ENCODE measurements at places on chromosomes 7 and 10.

GRCh38 chr10:61621605-61622051 is 41.1 kb upstream of the CABCOCO1 start:
- H3K4me3 ChIP-seq, result no peak overlapping the region
- no peak for DNase-seq
- H3K4me1 ChIP-seq, result no peaks in the 10 kb centered on the region
- H3K36me3 ChIP-seq, result no peaks in the 10 kb centered on the region
- no peaks in the 10 kb centered on the region for H3K27me3 ChIP-seq

- H3K27me3 ChIP-seq, result peaks cover 2% of the 10 kb centered on the region
- H3K4me1 ChIP-seq, result peaks cover 4% of the 10 kb centered on the region
- H3K27ac ChIP-seq, result no peak overlapping the region
- no peaks in the 10 kb centered on the region for H3K36me3 ChIP-seq
Measured at GRCh38 chr7:67484244-67484751, 487.7 kb downstream of the TYW1 start.

GRCh38 chr7:2843711-2844152 is 376 bp downstream of the GNA12 start:
- H3K4me1 ChIP-seq, result peaks cover 20% of the 10 kb centered on the region
- H3K36me3 ChIP-seq, result no peaks in the 10 kb centered on the region
- no peak overlapping the region for H3K27ac ChIP-seq

- H3K27me3 ChIP-seq, result no peaks in the 10 kb centered on the region
- DNase-seq, result no peak
- H3K27ac ChIP-seq, result no peak overlapping the region
- no peak overlapping the region for H3K4me3 ChIP-seq
- no peaks in the 10 kb centered on the region for H3K36me3 ChIP-seq
Measured at GRCh38 chr7:333393-333764, 43.4 kb downstream of the FOXL3 start.

DNA sequence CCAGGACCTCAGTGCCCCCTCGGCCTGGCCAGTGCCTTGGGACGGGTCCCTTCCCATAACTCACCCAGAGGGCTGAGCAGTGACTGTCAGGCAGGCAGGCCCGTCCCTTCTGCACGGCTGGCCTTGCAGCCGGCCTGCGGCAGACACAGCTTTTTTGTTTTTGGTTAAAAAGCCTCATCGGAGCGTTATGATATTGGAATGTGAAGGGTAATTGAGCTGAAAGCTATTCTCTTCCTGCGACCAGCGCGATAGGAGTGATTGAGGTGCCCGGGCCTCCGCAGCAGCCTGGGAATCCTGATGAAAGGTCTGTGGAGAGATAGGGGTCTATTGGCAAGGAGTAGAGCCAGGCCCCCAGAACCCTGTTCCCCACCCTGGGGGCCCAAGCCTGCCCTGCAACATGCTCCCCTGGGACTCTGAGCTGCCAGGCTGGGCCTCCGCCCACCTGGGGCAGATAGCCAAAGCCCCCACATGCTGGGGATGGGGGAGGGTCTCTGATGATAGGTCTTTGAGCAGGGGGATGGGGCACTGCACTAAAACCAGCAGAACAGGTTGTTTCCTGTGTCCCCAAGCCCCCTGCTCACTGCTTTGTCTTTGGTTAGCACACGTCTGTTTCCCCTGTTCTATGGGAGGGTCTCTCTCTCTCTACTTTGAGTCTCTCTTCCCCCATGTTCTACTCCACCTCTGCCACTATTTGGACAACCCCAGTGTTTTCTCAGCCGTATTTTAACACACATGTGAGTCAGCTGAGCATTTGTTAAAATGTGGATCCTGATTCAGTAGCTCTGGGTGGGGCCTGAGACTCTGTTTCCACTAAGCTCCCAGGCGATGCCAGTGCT is 131.9 kb downstream of the CDH23 start:
- no peak for DNase-seq
- no peaks in the 10 kb centered on the region for H3K27me3 ChIP-seq
- H3K27ac ChIP-seq, result no peak overlapping the region
- H3K4me1 ChIP-seq, result peaks cover 3% of the 10 kb centered on the region
- no peak overlapping the region for H3K4me3 ChIP-seq

GRCh38 chr7:26857506-26858240 is 6.7 kb downstream of the SKAP2 start:
- H3K4me3 ChIP-seq, result no peak overlapping the region
- no peak for DNase-seq
- peaks cover 47% of the 10 kb centered on the region for H3K27me3 ChIP-seq
- peaks cover 3% of the 10 kb centered on the region for H3K4me1 ChIP-seq

DNA sequence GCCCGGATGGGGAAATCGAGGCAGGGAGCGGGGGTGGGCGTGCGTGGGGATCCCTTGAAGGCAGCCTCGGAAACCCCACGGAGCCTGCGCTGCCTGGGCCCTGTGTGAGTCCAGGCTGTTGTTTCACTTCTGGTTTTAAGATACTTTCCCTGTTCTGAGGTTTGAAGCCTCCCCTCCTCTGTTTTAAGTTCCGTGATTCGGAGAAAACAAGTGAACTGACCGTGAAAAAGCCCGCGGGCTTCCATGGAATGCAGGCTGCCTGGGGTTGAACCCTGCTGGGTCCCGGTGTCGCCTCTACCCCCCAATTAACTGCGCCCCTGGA is 401 bp downstream of the LRRC27 start:
- peaks cover 49% of the 10 kb centered on the region for H3K4me1 ChIP-seq
- H3K36me3 ChIP-seq, result no peaks in the 10 kb centered on the region
- no peak for DNase-seq
- no peaks in the 10 kb centered on the region for H3K27me3 ChIP-seq
- peak overlapping the region; percentile 71 for H3K4me3 ChIP-seq

GRCh38 chr7:153509768-153510167 is 542.4 kb upstream of the DPP6 start:
- no peak overlapping the region for H3K4me3 ChIP-seq
- no peak for DNase-seq
- no peaks in the 10 kb centered on the region for H3K27me3 ChIP-seq
- no peak overlapping the region for H3K27ac ChIP-seq
- H3K4me1 ChIP-seq, result no peaks in the 10 kb centered on the region
- H3K36me3 ChIP-seq, result no peaks in the 10 kb centered on the region

- DNase-seq, result peak; percentile 1
- no peaks in the 10 kb centered on the region for H3K27me3 ChIP-seq
- peak overlapping the region; percentile 100 for H3K27ac ChIP-seq
- H3K4me1 ChIP-seq, result peaks cover 44% of the 10 kb centered on the region
Measured at GRCh38 chr10:68955355-68955831, 577 bp upstream of the DDX21 start.

GRCh38 chr10:126964190-126964589 is 59.0 kb downstream of the DOCK1 start:
- no peak for DNase-seq
- H3K4me3 ChIP-seq, result no peak overlapping the region
- no peaks in the 10 kb centered on the region for H3K36me3 ChIP-seq
- no peaks in the 10 kb centered on the region for H3K27me3 ChIP-seq

DNA sequence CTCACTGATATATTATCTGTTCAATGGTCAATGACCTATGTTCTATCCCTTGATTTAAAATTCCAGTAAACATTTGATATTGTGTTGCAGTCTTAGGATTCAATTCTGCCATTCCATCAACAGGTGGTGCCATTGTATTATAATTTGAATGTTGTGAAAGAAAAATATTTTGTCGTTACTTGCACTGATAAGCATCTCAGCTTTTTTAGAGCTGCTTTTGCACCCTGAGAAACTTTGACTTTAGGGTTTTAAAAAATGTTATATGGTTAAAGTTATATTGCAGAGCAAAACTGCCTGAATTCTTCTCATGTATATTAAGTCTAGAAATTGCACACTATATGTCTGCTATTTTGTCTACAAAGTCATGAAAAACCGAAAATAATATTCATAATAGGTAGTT is 18.8 kb upstream of the MINDY3 start:
- H3K4me1 ChIP-seq, result no peaks in the 10 kb centered on the region
- peak; percentile 43 for DNase-seq
- no peaks in the 10 kb centered on the region for H3K36me3 ChIP-seq
- no peak overlapping the region for H3K27ac ChIP-seq

GRCh38 chr7:112350585-112350984 is 99.7 kb upstream of the IFRD1 start:
- H3K27ac ChIP-seq, result no peak overlapping the region
- no peaks in the 10 kb centered on the region for H3K4me1 ChIP-seq
- no peaks in the 10 kb centered on the region for H3K36me3 ChIP-seq
- H3K4me3 ChIP-seq, result no peak overlapping the region
- DNase-seq, result no peak

DNA sequence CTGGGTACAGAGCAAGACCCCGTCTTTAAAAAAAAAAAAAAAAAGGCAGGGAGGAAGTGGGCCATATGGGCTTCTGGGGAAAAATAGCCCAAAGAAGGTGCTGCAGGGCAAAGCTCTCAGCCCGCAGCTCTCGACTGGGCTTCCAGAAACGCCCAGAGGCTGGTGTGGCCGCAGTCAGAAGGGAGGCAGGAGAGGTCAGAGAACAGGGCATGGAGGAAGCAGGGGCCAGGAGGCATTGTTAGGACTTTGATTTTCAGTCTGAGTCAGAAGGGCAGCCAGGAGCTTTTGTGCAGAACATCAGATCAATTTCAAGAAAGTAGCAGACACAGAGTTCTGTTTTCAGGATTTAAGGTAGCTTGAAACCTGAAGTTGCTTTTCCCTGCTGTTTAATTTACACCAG is 35.3 kb upstream of the CYTH3 start:
- H3K4me3 ChIP-seq, result no peak overlapping the region
- no peak overlapping the region for H3K27ac ChIP-seq
- H3K27me3 ChIP-seq, result no peaks in the 10 kb centered on the region

GRCh38 chr10:5662708-5663579 is 3.5 kb downstream of the ASB13 start:
- peaks cover 25% of the 10 kb centered on the region for H3K4me1 ChIP-seq
- H3K4me3 ChIP-seq, result no peak overlapping the region
- H3K27me3 ChIP-seq, result no peaks in the 10 kb centered on the region
- DNase-seq, result no peak
